Activated T-helper 1 cell treated with Interleukin-2 at 50 U/mL for 16 hours (primary cell): ENCODE measurements at places on chromosomes 1 and 21.

GRCh38 chr1:157274698-157275534 is 136.7 kb upstream of the ETV3 start:
- DNase-seq: no peak

- DNase-seq: peak; percentile 6
These were observed 455 bp downstream of the UCHL5 start for GRCh38 chr1:193058529-193059281.

DNA sequence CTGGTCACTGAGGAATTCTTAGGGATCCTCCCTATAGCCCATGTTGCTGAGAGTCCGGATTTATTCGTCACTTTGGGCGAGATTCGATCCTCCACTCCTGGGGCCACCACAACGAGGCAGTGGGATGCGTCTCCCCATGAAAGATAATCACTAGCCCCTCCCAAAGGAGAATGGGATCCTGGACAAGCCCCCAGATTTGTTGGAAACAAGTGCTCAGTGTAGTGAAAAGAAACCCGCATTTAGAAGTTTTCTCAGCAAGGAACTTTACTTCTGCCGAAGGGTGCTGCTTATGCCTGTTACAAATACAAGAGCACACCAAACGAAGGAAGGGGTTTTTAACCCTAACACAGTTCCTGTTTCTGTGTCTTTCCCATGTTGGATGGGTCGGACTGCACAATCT is 83.3 kb downstream of the ZFYVE9 start:
- no peak for DNase-seq

DNA sequence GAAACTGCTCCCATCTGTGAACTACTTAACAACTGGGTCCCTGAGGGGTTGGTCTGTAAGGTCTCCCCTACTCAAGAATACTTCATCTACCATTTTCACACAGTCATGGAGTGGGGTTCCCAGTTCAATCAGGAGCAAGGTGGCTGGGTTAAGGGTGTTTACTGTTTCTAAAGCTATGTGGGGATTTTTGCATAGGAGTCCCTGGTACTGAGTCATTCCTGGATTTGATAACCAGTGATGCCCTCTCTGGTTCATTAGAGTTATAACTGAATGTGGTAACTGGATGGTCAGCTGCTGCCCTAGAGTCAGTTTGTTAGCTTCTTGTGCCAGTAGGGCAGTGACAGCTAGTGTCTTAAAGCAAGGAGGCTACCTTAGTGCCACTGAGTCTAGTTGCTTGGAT is 29.4 kb upstream of the KCNJ15 start:
- DNase-seq: no peak

- DNase-seq: no peak
These were observed 4.5 kb downstream of the RPS6KA1 start for GRCh38 chr1:26533951-26534509.

GRCh38 chr1:57329937-57330336 is 93.9 kb downstream of the DAB1 start:
- DNase-seq: no peak

DNA sequence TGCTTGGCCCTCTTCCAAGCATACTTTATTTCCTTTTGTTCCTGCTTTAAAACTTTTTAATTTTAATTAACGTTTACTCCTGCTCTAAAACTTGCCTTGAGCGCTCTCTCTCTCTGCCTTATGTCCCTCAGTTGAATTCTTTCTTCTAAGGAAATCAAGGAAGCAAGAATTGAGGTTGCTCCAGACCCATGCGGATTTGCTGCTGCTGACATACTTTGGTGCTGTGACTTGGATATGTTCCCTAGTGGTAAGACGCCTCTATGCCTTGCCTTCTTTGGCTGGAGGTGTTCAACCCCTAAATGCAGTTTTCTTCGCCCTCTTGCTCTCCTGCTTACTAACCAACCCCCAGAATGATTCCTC is 148.1 kb downstream of the ADSS2 start:
- no peak for DNase-seq

DNA sequence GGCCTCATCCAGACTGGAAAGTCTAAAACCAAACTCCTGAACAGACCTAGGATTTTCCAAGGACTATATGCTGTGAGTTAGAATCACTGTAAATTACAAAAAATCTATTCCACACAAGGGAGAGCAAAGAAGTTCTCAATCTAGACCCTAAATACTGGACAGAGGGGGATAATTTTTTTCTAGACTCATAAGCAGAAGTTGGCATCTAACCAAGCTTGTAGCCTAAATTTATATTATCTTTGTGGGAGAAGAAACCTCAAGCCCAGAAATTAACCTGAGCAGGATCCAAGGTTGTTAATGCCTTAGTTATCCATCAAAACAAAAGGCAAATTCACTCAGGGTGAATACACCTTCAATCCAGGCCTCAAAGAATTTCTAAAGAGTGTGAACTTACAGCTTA is 290.2 kb downstream of the SMYD3 start:
- DNase-seq: no peak

DNA sequence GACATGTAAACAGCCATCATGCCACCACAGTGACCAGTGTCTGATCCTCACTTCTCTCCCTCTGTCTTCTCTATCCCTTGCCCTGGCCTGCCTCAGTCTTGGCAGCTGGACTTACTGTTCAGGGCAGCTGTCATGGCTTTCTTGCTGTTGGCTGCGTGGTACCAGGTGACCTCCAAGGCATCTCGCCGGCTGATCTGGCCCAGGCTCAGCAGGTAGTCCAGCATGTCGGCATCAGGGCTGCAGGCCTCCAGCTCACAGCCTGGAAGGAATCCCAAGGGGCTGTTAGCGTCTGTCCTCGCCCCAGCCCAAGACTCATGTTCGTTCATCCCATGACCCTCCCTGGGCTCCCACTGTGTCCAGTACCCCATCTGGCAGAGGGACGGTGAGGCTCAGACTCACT is 3.6 kb downstream of the FAM151A start:
- DNase-seq: no peak

DNA sequence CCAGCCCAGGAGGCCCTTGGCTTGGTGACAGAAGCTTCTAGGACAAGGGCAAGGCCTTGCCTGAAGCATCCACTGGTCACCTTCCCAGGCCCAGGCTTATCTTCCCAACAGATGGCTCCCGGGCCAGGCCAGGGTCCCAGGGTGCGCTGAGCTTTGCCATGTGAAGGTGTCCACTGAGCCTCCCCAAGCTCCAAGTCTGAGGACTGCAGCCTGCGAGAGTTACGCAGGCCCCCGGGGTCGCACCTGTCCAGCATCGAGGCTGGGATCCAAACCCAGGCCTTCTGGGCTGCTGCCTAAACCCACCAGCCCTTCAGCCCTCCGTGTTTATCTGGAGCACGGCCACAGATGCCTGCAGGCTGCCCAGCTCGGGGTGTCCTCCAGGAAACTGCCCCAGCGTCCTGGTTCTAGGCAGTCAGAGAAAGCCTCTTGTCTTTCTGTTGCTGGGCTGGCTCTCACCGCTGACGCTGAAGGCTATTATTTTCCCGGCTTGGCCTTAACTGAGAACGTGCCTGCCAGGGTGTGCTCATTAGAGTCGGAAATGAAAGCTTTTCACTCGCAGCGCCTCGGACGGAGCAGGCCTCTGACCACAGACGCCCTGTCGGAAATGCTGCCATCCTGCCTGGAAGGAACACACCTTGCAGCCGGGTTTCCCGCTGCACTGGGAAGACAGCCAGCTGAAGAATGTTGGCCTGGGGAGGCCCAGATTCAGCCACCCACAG is 71.4 kb downstream of the MEGF6 start:
- DNase-seq: no peak

DNA sequence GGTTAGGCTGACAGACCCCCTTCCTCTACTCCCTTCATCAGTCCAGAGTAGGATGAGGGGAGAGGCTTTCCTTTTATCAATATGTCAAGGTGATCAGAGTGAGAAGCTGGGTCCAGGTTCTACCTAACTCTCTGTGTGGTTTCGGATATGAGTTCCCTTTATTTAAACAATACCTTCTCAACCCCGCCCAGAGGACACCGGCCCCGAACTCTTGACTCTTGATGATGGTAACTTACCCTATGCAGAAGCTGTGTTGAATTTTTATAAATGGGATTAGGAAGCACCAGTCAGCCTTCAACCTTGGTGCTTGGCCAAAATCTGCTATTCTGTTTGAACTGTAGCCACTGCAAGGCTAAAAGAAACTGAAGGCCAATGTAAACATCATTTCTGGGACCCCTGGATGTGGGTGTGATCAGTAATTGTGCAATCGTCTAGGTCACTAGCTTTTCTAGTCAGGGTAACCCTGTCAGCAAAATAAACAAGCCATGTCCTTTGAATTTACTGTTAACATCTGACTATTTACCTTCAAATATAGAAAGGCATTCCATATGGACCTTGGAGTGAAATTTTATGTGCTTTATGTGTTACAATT is 398.3 kb downstream of the SEC16B start:
- no peak for DNase-seq

DNA sequence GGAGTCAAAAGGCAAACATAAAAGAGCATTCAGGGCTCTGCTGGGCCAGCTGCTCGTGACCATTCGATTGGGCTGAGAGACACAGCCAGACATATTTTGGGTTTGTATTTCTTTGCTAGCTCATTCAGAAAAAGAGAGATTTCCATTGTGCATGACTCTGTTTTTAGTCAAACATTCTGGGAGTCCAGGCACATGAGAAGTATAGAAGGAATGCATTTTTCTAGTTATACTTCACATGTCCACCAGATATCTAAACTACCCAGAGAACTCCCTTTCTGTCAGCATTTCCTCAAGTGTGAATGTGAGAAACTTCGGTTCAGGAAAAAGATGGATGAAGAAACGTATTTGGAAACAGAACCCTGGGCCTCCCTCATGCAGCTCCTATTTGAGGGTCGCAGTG is 6.3 kb upstream of the KCNE1 start:
- no peak for DNase-seq

DNA sequence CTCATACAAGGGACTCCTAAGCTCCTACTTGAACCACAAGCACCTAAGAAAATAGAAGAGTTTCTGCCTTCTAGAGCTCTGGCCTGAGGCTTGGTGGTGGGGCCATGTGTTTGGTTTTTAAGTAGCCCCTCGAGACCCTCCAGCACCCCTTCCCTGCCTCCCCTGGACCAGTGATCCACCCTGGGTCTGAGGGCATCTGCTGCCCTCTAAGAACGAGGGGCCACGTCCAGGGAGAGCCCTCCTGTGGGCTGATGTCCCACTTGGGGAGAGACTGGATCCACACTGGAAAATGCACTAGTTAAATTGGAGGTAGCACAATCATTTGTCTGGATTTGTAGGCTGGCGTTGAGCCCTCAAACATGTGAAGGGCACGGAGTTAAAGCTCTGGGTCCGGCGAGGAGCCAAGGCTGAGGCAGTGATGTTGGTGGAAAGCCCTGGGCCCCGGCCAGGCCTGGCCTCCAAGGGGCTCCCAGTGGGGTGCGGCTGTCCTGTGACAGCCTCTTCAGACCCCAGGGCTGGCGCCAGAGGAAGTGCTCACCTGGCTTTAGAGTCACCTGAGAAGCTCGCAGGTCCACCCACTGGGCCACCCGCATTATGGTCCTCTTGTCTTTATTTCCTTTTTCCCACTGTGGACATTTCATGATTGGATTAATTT is 65.2 kb downstream of the SLC37A1 start:
- DNase-seq: no peak

- DNase-seq: peak; percentile 22
These were observed 9.6 kb downstream of the ZBTB17 start for GRCh38 chr1:15966081-15966955.

DNA sequence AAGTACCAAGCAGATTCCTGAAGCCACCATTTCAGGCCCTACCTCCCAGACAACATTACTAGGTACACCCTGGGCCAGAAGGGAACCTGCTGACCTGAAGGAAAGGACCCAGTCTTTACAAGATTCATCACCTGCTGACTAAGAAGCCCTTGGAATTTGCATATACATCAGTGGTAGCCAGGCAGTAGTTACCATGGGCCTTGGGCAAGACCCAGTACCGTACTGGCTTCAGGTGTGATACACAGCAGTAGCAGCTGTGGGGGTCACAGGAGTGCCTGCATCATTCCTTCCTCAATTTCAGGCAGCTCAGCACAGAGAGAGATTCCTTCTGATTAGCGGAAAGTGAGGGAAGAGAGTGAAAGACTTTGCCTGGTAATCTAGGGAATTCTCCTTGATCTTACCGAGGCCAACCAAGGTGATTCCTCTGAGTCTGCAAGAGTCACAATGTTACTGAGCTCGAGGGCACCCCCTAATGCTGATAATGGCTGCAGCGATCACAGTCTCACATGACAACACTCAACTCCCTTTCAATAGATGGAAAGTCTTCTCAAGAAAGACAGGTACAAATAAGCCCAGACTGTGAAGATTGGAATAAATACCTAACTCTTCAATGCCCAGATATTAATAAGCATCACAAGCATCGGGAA is 22.0 kb upstream of the UHMK1 start:
- no peak for DNase-seq

DNA sequence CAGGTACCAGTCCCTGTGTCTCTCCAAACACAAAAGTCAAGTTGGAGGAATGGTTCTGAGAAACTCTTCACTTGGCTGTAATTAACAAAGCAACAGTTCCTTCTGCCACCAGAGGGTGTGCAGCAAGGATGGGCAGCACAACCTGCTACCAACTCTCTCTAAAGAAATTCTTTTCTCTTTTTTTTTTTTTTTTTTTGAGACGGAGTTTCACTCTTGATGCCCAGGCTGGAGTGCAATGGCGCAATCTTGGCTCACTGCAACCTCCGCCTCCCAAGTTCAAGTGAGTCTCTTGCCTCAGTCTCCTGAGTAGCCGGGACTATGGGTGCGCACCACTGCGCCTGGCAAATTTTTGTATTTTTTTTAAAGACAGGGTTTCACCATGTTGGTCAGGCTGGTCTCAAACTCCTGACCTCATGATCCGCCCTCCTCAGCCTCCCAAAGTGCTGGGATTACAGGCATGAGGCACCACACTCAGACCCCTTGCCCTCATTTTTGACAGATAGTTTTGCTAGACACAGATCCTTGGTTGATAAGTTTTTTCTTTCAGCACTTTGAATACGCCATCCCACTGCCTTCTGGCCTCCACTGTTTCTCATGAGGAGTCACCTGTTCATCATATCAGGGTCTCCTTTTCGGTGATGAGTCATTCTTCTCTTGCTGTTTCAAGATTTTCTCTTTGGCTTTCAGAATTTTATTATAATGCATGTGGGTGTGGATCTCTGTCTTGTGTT is 12.1 kb upstream of the DEGS1 start:
- DNase-seq: no peak

GRCh38 chr1:91876040-91876470 is 9.9 kb downstream of the TGFBR3 start:
- no peak for DNase-seq
